Stimulated activated CD8-positive, alpha-beta memory T cell treated with anti-CD3 and anti-CD28 coated beads, Interleukin-4, amount 100 ng/mL, for 1 hour (primary cell): ENCODE measurements at places on chromosomes 2 and 18.
A peak's percentile ranks its signal among the peaks of the same experiment; 100 is the strongest.

GRCh38 chr2:109270505-109271312 is 141.7 kb downstream of the SH3RF3 start:
- DNase-seq: no peak

DNA sequence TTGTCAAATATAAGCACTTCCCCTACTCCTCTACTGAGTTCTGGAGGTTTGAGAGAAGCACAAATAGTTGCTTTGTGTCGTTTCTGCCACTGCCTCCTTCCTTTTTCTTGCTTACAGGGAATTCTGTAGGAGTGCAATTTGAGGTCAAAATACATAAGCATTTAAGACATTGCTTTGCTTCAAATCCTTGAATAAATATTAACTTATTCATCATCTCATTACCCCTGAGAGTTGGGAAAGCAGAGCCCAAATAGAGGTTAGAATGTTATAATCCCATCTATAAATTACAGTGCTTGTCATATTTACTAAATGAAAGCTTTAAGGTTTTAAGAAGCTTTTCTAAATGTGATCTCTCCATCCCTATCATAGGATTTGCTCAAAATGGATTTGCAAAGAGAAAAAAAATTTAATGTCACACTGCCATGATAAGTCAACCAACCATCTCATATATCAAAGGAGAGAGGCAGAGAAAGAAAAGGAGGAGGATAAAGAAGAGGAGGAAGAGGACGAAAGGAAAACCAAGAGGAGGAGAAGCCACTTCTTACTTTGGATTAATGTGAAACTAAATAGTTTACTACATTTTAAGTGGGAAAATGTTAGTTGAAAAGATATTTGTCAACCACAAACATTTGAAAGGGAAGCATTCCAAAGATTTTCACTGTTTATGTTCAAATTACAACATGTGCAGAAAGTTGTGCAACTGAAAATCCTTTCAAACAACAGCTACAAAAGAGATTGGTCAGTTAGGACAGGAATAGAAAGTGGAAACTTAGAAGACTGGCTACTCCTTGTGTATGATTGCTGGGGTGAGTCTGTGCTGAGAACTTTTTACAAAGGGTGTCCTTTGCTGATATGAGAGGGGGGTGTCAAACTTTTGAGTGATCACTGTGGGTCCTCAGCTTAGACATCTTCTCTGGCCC is 277.3 kb upstream of the FN1 start:
- no peak for DNase-seq

DNA sequence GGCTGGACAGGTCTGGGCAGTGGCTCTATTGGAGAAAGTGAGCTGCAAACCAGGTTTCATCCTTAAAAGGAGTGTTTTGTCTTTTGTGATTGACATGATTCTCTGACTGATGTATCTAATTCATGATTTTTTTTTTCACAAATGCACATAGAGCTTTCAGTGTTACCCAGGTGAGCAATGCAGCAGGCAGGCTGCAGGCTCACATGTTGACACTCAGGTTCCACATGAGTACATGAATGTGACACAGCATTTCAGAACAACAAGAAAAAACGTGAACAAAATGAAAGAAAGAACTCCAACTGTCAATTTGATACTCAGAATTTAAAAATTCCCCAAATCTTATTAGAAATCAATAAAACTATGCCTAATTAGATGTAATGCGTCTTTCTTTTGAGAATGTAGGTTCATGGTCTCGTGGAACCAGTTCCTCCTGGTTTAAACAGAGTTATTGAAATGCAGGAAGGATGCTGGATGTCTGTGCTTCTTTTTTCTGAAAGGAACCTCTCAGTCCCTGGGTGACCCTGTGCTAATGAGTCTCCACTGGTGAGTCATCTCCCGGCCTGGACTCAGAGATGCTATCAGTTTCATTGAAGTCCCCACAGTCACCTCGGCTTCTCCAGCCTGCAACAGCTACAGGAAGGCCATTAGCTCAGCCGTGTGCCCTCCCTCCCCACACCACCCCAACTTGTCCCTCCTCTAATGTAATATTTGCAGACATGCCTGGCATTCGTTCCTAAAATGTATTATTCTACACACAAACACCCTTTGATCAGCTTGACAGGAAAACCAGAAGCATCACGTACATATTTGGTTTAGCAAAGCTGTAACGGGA is 430.4 kb downstream of the LPIN1 start:
- no peak for DNase-seq

- DNase-seq: no peak
These were observed 134.1 kb upstream of the GPC1 start for GRCh38 chr2:240301256-240301795.

DNA sequence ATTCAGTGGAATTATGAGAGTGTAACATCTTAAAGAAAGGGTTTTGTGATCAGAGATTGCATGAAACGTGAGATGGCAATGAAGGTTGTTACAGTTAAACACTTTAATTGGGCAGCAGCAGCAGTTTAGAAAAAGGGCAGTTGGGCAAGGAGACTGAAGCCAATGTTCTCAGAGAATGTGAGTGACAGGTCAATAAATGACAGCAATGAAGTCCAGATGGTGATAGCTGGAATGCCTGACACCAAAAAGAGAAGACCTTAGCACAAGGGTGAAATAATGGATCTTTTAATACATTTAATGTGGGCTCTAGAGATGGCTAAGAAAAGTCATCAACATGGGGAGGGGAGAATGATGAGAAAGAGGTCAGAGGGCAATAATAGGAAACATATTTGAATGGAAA is 89.4 kb upstream of the CDH7 start:
- no peak for DNase-seq

DNA sequence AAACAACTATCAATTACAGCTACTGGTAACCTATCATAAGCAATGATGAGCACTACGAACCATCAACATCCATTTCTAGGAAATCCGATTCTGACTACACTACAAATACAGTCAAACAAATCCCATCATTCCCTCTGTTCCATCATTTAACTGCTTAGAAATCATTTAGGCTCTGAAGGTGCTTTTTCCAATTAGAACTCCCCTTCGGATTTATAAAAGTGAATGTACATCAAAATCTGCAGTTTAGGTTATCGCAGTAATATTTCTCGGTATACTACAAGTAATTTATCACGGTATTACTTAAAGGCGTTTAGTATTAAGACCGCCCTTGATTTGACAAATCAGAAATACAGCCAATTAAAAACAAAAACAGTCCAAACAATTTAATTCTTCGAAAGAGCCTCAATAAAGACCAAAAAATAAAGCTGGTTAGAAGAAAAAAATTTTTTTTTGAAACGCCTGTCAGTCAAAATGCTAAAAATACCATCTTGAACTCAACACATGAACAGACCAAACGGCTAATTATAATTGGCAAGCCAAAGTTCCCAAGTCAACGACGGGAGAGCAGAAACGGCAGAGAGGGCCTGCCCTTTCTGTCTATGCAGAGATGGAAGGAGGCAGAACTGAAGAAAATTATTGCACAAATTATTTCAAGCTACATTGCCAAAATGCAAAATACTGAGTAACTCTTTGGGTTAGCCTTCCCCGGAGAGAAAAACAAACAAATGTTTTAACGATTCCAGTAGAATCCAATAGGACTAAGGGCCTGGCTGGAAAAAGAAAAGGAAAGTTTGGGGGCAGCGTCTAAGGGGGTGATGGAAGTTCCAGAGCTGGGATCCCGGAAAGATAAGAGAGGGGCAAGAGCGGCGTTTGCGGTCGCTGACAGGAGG is 1.2 kb downstream of the VPS54 start:
- DNase-seq: no peak

DNA sequence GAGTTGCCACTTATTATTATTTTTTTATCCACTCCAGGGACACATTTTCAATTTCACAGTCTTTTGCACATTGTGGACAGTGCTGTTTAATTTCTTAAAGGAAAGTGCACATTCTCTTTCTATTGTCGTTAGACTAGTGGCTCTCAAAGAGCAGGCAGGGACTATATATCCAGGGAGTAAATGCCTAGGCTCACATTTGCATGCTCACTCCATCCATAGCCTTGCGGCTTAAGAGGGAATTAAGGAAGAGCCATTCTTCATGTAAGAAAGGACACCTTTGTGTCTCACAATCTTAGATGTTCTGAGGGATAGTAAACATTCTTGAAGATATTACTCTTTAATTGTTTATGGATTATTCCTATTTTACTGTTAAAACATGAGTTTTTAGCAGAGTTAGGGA is 70.8 kb downstream of the FIGN start:
- no peak for DNase-seq

GRCh38 chr2:127063701-127064590 is 43.0 kb downstream of the BIN1 start:
- no peak for DNase-seq

DNA sequence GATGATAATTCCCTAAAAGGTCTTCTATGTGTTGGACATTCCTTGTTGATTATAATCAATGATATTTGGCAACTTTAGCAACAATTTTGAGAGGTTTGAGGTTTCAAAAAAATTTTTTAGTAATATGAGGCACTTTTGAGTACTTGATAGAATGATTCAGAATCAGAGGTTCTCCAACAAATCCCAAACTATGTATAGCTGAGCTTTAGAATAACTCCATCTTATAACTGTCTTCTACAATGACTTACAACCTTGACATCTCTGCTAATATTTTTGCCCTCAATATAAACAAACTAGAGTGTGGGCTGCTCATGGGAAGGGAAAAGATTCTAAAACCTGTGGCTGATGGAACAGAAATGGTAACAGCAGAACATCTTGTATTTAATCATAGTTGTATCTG is 21.5 kb upstream of the SERPINB7 start:
- no peak for DNase-seq

DNA sequence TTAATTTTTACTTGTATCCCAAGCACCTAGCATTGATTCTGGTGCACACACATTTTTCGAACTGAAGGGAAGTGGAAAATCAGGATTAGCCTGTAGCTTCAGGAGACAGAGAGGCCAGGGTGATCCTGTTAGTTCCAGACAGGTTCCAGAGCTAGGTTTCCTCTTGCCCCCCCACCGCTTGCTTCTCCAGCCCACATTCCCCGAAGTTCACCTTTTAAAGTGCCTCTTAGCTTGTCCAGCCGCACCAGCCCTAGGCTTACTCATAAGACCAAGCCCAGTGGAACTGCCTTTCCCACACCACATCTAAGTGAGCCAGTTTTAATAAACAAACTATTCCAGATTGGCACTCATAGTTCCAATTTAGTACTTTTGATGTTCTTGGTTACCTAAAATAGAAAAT is 898.6 kb upstream of the KLHL29 start:
- DNase-seq: no peak

DNA sequence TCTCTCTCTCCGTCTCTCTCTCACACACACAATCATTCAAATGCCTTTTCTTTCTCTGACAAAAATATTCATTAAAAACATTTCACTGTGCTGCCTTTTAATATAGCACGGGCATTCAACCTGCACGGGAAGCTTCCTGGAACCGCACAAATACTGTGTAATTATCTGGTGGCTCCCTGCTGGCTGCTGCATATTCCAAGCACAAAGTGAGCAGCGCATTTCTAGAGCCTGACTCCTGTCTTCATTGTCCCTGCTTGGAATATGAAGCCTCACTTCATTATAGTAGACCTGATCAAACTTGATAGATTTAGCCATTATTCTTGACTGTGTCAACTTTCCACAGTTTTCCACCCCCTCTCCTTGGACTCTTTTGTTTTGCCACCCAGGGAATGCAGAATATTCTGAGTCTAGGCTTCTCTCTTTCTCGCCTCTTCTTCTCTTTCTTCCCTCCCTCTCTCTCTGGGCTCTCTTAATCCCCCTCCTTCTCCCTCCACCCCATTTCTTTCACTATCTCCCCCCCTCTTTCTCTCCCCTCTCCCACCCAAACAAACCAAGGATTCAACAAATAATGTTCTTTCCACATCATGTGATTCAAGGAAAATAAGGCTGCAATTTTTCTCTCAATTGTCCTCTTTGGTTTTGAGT is 672.1 kb upstream of the FANCL start:
- no peak for DNase-seq

DNA sequence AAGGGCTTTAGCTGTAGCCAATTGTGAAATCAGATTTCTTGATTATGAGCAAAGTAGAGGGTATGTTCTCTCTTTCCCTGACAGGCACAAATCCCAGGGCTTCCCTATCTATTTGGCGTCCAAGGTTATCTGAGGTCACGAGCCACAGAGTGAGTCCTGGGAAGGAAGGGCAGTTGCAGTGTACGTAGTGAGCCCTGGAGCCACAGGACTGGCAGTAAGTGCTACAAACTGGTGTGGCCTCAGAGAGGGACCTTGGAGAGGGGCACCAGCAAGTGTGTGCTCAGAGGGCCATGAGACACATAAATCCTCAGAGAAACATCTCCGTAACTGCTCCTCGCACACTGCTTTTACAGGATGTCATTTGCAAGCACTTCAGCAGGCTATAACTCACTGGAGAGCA is 115.5 kb upstream of the SH3BP4 start:
- no peak for DNase-seq

DNA sequence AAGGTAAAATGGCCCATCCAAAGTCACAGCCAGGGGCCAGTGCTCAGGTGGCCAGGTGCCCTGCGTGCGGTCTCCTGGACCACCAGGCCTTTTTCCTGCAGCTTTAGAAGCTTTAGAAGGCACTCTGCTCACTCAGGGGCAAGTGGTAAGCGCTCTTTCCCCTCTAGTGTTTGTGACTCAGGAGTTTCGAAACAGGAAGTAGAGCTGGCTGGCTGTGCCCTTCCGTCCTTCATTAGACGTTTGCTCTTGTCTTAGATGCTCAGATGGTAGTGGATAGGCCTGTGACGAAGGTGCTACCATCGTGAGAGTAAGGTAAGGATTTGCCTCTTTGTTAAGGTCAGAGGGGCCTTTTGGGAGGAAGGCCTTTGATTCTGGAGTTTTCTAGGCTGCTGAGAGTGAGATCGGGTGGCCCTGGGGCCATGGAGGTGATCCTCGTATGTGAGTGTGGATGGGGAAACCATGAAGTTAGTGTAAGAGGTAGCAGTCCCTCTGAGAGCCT is at the start of gene CASP8:
TSS of gene CASP8 (plus strand) at position 235 of the 499 bp plus-strand sequence. CDS start 5,951 bp downstream, outside the sequence.
- peak; percentile 31 for DNase-seq

DNA sequence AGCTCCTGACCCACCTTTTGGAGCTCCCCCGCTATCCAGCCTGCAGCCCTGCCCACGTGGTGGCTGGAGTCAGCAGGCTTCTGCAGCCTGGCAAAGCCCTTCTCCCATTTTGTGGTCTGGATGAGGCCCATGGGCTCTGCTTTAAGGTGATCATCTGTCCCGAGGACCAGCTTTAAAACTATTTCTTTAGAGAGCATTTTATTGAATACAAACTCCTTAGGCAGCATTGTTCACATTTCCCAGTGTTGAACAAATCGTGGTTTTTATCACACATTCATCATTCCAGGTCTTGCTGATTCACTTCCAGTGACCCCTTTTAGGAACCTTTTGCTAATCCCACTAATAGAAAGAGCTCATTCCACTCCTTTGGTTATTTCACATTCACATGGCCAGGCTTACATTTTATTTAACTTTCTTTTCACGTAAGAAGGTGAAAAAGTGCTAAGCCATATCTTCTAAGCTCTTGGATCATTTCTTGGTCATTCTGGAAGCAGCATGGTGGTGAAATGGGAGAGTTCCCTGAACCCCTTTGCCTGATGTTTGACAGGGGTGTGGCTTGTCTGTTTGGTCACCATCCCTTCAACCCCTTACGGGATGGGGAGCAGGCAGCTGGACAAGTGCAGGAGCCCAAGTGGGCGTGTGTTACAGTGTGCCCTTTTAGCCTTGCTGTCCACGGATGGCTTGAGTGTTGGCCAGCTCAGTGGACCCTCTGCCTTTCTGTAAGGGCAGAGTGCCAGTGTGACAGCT is 80.4 kb upstream of the RAPGEF4 start:
- DNase-seq: no peak
